ENCODE measurements at places on chromosomes 6 and 20.

- DNase-seq, result no peak
Measured at GRCh38 chr6:6790891-6791290, 202.4 kb downstream of the LY86 start.

- DNase-seq, result no peak
Measured at GRCh38 chr20:43550456-43550855, 8.4 kb upstream of the SGK2 start.

DNA sequence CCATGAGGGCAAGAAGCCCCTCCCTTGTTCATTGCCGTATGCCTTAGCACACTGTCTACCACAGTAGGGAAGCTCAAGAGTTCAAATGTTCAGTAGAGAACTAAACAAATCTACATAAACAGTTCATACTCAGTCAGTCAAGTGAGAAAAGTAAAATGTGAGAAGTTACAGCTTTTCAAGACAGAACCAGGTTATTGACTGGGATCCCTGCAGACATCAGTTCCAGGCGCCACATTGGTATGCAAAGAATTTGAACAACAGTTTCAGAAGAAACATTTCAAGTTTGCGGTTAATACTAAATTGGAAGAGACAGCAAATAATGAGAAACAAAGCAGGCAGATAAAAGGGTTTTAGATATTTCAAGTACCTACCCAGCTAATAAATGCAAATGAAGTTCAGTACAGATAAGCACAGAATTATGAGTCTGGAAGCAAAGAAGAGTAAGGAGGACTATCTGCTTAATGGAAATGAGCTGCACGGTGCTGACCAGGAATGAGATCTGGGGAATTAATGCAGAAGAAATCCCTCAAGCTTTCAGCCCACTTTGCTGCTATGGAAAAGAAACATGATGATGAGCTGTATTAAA is 246.2 kb downstream of the HACE1 start:
- DNase-seq, result no peak

DNA sequence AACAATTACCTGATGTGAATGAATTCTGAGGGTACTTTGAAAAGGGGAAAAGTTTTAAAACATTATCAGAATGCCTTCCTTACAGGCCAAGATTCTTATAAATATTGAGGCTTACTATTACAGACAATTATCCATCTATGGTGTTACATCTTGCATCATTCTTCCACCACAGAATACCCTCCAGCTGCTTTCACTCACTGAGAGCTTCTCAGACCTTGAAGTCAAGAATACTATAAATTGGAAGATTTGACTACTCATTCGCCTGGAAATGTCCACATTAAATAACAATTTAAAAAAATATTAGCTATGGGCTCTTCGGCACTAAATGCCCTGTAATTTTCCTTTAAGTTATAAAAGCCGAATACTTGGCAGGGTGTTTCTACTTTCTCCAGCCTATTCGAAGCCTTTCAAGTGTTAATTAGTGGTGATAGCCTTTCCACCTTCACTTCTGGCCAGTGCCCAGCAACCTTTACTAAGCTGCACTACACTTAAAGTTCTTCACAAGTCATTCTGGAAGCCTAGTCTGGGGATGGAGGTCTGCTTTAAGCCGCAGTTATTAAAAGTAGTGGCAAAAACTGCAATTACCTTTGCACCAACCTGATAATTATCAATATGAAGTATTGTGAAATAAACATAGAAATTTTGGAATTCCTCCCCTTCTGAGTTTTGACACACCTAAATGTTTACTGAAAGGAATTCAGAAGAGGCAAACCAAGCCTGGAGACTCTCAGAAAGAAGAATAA is 100.9 kb downstream of the BMP5 start:
- DNase-seq, result no peak

DNA sequence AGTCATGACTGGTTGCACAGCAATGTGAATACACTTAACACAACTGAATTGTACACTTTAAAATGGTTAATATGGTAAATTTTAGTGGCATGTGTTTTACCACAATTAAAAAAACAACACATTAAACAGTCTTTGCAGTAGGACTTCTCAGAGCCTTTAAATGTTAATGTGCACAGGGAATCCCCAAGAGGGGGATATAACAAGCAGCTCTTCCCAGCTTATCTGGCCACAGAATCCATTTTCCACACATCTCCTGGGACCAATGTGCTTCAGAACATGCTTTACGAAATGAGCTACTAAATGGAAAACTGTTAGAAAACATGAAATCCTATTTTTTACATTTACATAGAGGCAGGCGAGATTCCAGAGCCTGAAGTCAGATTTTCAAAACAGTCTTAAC is 44.4 kb downstream of the FYN start:
- DNase-seq, result no peak

DNA sequence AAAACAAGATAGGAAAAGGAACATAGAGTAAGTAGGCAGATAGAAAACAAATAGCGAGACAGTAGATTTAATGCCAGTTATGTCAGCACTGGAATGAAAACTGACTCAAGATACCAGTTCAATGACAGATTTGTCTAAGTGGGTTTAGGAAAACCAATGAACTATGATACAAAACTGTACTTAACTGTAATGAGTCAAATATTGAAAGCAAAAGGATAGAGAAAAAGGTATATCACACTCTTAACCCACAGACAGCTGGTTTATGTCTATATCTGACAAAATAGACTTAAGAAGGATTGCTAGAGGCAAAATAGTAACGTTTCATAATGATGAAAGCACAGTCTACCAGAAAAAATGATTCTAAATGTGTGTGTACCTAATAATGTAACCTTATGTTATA is 38.2 kb downstream of the ATRN start:
- DNase-seq, result no peak

GRCh38 chr6:161639772-161640171 is 365.9 kb upstream of the AGPAT4 start:
- DNase-seq, result no peak

DNA sequence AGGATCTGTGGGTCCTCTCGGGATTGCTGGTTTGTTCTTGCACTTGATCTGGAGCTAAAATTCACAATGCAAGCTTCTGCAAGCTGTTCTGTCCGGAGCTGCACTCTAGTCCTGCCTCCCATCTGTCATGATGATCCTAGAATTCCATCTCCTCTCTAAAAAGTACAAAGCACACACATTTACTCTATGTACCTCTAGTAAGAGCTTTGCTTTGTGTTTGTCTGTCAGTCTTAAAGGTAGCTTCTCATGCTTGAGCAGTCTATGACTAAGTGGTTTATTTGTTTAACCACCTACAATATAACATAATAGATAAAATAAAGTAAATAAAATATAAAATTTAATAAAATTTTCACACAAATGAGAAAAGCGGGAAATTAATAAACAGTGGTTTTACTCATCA is 46.0 kb upstream of the PKIB start:
- DNase-seq, result peak; percentile 37

- peak; percentile 63 for DNase-seq
Measured at GRCh38 chr6:150409576-150410066, 40.8 kb downstream of the IYD start.

DNA sequence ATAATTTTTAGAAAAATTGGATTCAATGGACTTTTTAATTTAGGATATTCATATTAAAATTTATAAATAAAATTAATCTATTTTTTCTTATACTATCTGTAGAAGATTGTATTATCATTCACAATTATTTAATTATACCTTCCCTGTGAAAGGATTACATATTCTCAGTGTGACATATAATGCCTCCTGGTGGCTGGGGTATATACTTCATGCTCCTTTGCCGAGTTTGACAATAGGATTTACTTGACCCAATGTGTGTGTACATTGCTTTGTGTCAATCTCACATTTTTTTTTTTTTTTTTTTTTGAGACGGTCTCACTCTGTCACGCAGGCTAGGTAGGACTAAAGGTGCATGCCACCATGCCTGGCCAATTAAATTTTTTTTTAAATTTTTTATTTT is 230.0 kb upstream of the CHD6 start:
- no peak for DNase-seq

- no peak for DNase-seq
Measured at GRCh38 chr20:63052571-63053431, 46.0 kb upstream of the BHLHE23 start.

DNA sequence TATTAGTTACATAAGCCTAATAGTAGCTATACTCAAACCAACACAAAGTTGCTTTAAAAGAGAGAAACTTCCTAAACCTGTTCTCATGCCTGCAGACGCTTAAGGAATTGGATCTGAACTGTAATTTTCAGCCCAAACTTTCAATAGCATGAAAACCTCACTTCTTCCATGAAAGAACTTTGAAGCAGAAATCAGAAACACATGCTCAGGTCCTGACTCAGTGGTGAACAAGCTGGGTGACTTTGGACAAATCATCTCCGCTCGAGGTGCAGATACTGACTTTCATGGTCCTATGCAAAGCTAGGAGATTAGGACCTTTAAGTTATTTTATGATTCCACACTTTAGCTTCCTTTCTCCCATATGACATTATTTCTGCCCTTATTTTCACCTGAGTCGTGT is 36.5 kb downstream of the NOX3 start:
- DNase-seq, result no peak

DNA sequence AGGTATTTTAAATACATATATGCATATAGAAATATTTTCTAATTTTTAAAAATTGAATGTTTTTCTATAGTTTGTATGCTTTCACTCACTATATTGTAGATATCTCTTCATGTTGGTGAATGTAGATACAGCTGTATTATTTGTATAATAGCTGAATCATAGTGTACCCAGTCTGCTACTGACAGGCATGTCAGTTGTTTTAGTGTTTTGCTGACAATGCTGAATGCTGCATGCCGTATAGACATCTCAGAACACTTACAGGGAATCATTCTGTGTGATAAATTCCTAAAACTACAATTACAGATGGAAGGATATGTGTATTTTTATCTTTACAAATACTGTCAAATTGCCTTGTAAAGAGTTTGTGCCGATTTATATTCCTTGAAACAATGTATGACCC is 175.4 kb downstream of the SIM1 start:
- DNase-seq, result no peak

DNA sequence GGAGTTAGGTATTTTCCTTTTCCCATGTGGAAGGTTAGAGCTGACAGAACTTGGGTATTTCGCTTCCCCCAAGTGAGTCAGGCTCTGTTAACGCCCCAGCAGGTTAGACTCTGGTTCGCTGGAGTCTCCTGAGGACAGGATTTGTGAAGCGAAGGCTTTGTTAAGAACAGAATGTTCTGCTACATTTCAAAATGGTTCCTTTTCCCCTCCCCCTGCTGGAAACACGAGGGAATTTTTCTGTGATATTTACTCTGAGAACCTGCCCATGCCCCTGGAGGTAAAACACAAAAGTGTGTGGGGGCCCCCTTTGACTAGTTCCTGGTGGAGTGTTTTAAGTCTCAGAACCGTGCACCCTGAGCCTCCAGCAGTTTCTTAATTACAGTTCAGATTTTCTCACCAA is 731.4 kb upstream of the CITED2 start:
- peak; percentile 11 for DNase-seq

- no peak for DNase-seq
Measured at GRCh38 chr20:63792866-63793265, 38.2 kb downstream of the ZBTB46 start.

DNA sequence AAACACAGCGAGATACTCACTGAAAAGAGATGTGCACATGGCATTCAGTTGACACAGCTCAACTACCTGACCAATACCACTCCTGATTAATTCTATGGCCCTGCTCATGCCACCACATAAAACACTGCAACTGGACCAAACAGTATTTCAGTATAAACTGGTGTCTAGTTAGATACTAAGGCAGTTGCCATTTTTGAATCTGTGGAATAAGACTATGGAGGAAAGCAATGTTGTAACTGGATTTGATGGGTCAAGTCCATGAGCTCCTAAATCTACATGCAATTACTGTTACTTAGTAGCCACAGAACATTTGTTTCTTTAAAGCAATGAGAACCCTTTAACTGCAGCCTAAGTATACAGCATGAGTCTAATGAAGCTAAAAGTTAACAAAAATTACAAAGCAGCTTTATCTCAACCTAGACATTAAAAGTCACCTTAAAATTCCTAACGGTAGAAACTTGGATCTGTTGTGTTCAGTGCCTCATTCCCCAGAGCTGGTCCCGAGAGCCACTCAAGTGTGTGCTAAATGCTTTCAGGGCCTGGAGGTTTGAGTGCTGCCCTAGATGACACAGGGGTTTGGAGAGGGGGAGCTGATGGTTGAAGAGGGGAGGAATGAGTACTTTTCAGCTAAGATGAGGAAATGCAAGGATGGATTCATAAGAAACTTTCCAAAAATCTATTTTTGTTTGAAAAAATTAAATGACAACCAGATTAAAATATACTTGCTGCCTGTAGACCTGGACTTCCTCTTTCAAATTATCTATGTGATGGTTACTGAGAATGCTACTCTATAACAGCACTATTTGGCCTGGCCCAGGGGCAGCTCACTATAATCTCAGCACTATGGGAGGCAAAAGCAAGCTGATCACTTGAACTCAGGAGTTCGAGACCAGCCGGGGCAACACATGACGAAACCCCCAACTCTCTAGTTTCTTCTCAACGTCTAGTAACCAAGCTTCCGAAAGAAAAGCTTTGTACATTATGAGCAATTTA is 15.6 kb downstream of the SNX5 start:
- no peak for DNase-seq

DNA sequence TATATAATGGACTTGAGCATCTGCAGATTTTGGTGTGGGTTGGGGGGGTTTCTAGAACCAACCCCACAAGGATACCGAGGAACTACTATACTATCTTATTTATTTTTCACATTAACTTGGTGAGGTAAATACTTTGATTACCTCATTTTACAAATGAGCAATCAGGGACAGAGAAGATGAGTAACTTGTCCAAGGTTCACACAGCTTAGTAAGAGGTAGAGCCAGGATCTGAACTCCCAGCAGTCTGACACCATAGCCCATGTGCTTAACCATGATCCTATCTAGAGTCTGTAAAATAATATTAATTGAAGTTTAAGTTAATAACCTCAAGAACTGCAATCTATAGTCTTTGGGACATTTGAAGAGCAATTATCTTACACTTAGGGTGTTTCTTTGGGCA is 28.6 kb downstream of the DHX35 start:
- no peak for DNase-seq

GRCh38 chr6:13273931-13274706 is 54.2 kb downstream of the TBC1D7 start:
- no peak for DNase-seq

DNA sequence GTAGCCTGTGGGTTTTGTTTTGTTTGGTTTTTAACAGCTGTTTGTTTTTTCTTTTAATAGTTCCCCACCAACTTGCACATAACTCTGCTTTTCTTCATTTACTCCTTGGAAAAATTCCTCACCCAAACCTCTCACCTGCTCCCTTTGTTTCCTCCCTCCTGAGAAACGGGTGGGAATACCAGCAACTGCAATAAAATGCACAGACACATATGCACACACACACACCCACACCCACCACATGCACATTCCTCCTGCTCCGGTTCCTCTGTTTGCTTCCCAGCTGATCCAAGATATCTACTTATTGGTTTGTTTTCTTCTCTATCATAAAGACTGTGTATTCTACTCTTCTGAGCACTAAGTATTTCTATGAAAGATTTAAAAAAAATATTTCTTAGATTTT is 161.1 kb upstream of the EPHA7 start:
- peak; percentile 29 for DNase-seq

DNA sequence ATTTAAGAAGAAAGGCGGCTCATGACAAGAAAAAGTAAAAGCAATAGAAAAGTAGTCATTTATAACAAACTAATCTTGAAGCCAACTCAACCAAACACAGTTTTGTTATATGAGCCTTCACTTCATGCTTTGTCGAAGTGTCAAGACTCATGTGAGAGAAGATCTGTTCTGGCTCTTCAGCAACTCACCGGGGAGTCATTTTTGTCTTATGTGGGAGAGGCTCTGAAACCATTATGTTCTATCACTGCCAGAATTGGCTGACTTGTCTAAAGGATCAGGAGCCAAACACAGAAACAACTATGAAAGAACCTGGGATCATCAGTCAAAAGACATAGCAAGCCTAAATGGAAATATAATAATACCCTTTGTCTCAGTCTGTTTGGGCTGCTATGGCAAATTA is 105.2 kb downstream of the CDK19 start:
- DNase-seq, result no peak

Measured in NCI-H2171 treated with DMSO at 0.1 percent for 48 hours (cell line).